ENCODE measurements at places on chromosomes 5 and 9. TPM values are rescaled to one million over a fixed set of nuclear protein-coding genes. Genes with fewer than 3 reads are reported as not detected.

DNA sequence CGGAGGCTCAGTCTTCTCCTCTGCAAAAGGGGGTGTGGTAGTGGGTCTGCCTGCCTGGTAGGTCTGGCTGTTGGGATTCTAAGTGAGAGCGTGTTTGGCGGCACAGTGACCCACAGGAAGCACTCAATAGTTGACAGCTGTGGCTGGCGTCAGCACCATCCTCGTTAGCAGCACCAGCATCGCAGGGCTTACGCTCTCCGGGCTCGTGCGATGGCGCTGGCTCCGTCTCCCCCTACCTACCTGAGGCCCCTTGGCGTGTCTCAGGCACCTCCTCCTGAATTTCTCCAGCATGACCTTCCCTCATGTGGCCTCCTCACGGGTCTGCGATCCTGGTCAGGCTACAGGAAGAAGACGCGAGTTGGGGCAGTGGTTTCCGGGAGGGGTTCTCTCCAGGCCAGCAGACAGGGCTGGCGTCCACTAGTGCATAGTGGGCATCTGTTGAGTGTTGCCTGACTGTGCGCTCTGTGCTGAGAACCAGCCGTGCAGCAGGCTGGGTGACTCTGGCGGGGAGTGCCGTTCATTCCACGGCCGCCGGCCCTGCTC is 66.9 kb downstream of the HMCN2 start:
- no peak for DNase-seq

DNA sequence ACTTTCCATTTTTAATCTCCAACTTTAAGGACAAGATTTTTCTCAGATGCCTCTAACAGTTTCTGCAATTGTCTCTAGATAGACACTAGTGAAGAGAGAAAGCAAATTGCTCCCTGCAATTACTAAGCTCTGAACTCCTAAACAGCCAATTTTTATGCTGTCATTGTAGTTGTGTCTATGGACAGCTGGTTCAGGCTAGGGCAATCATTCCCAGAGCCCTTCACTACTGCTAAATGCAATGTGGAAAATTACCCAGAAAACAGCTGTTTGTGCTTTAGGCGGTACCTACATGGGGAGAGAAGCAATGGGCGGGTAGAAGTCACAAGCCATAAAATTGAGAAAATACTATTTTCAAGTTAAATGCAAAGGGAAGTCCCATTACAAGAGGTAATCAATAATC is 211.6 kb downstream of the SPOCK1 start:
- no peak for DNase-seq

GRCh38 chr9:110261632-110262031 is 5.3 kb upstream of the TXN start:
- peak; percentile 27 for DNase-seq

- no peak for DNase-seq
Observed at GRCh38 chr5:138605254-138605972, 30.2 kb upstream of the HSPA9 start.

Gene UBE2QL1
- polyA plus RNA-seq, result not detected

GRCh38 chr9:33209394-33209793 is 30.6 kb upstream of the SPINK4 start:
- no peak for DNase-seq

GRCh38 chr5:160039810-160040470 is 31.0 kb downstream of the TTC1 start:
- no peak for DNase-seq

- no peak for DNase-seq
Observed at GRCh38 chr5:84085387-84086041, 299.2 kb downstream of the EDIL3 start.

DNA sequence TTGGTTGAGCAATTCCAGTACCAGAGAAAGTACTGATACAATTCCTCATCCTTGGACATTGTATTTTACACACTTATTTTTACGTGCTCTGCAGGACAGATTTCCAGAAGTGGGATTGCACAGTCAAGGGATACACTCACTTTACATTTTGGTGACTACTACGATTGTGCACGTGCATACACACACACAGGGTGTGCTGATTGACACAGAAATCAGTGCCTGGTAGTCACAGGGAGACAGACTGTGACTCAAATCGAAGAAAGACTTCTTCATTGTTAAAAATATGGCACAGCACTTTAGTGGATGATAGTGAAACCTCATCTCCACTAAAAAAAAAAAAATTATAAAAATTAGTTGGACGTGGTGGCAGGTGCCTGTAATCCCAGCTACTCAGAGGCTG is 1.5 kb downstream of the GARIN3 start:
- DNase-seq, result no peak

Gene NMUR2
- not detected for polyA plus RNA-seq

Gene ATG12
- 71.1 TPM for polyA plus RNA-seq

Gene KCNN2
- 5.1 TPM for polyA plus RNA-seq

GRCh38 chr5:144011388-144011787 is 159.1 kb downstream of the YIPF5 start:
- no peak for DNase-seq

Data from BJ (cell line).